ENCODE measurements at places on chromosomes 11 and 22.

- H3K36me3 ChIP-seq, result peaks cover 9% of the 10 kb centered on the region
- peaks cover 5% of the 10 kb centered on the region for H3K27me3 ChIP-seq
- no peak overlapping the region for H3K27ac ChIP-seq
- no peak overlapping the region for H3K4me3 ChIP-seq
Measured at GRCh38 chr11:12625438-12626071, 48.7 kb upstream of the TEAD1 start.

GRCh38 chr11:87889126-87889525, 286.1 kb downstream of the RAB38 start:
- H3K36me3 ChIP-seq, result no peaks in the 10 kb centered on the region
- no peak overlapping the region for H3K27ac ChIP-seq
- H3K4me3 ChIP-seq, result no peak overlapping the region
- no peaks in the 10 kb centered on the region for H3K27me3 ChIP-seq
- DNase-seq, result no peak
- no peaks in the 10 kb centered on the region for H3K4me1 ChIP-seq

DNA sequence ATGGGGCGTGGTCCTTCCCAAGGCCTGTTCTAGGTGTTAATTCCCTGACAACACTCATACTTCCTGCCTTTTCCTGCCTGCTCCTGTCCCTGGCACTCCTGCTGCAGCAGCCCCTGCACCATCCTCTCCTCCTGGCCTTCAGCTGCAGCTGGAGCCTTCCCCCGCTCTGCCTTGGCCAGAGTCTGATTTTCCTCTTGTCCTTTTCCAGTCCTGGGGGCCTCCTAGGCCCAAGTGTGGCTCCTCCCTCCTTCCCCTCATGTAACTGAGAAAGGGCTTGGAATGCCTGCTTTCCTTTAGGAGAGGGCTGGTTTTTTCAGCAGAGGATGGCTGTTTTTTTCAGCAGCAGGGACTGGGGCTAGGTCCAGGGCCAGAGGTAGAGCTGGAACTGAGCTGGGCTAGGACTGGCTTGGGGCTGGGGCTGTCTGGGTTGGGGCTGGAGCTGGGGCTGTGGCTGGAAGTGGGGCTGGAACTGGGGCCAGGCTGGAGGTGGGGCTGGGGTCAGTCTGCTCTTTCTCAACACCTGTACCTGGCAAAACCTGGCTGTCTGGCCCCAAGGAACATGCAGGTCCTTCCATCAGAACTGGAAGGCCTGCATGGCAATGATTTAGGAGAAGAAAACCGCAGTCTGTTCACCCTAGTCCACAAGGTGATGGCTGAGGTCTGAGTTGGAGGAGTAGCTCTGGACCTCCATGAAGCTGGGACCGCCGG, 23.6 kb downstream of the ZC3H7B start:
- peaks cover 2% of the 10 kb centered on the region for H3K36me3 ChIP-seq
- no peaks in the 10 kb centered on the region for H3K4me1 ChIP-seq
- no peaks in the 10 kb centered on the region for H3K27me3 ChIP-seq

DNA sequence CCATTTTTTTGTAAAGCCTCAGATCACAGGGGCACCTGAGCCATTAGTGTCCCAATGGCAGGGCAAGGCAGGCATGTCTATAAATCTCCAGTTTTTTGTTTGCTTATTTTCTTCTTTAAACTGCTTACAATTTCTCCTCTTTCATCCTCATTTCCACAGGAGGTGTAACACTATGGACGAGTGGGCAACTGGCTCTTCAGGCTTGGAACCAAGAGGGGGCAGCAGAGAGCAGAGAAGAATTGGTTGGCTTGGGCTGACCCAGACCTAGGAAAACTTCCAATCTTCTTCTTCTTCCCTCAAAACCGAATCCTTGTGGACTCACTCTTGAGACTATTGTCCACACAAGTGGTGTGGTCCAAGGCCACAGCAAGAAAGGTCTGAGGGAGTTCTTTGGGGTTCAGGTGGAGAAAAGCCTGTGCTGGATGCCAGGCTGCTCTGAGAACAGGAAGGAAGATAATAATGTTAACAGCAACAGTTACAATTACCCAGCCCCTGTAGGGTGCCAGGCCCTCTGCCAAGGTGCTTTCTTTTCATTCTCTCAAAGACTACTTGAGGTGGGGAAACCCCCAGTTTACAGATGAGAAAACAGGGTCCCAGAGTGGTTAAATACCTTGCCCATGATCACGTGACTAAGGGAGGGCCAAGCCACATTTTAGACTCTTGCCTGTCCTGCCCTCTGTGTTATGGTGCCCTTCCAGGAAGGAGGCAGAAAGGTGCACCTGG, 70.7 kb upstream of the E2F8 start:
- no peak overlapping the region for H3K4me3 ChIP-seq
- no peaks in the 10 kb centered on the region for H3K4me1 ChIP-seq
- no peaks in the 10 kb centered on the region for H3K27me3 ChIP-seq

- H3K27me3 ChIP-seq, result peaks cover 13% of the 10 kb centered on the region
- H3K27ac ChIP-seq, result no peak overlapping the region
- H3K4me1 ChIP-seq, result no peaks in the 10 kb centered on the region
- DNase-seq, result no peak
- no peak overlapping the region for H3K4me3 ChIP-seq
Measured at GRCh38 chr11:119571311-119571710, 148.3 kb upstream of the THY1 start.

GRCh38 chr22:22035203-22035602, 52.6 kb upstream of the TOP3B start:
- no peaks in the 10 kb centered on the region for H3K36me3 ChIP-seq
- DNase-seq, result no peak
- H3K27ac ChIP-seq, result no peak overlapping the region
- H3K4me1 ChIP-seq, result no peaks in the 10 kb centered on the region

GRCh38 chr11:95821640-95822039, 31.3 kb downstream of the CEP57 start:
- no peaks in the 10 kb centered on the region for H3K4me1 ChIP-seq
- H3K36me3 ChIP-seq, result peaks cover 12% of the 10 kb centered on the region
- peak overlapping the region; percentile 85 for H3K27ac ChIP-seq

DNA sequence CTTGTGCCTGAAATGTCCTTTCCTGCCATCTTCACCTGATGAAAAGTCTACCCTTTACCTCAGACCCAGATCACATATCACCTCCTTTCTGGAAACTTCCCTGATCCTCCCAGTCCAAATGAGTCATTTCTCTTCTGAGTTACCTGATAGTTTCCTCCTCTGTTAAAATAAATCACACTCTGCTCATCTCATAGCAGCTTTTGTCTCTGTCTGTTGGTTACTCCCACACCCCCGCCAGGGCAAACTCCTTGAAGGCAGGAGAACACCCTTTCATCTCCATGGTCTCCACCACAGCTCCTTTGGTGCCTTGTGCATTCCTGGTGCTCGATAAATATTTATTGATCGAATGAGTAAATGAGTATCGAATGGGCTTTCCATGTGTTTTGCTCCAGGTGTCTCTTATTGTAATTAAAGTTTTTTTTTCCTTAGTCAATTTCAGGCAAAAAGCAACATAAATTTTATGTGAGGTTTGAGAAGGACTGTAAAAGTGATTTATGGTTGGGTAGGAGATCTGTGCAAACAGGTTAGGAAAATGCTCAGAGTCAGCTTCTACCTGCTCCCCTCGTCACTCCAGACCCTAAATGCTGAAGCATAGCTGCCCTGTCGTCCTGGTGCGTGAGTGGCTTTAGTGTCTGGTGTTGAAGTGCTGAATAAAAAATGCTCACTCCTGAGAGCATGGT, 178.2 kb downstream of the GRIK4 start:
- H3K27ac ChIP-seq, result no peak overlapping the region
- no peak for DNase-seq
- peaks cover 64% of the 10 kb centered on the region for H3K27me3 ChIP-seq
- no peak overlapping the region for H3K4me3 ChIP-seq
- no peaks in the 10 kb centered on the region for H3K36me3 ChIP-seq

DNA sequence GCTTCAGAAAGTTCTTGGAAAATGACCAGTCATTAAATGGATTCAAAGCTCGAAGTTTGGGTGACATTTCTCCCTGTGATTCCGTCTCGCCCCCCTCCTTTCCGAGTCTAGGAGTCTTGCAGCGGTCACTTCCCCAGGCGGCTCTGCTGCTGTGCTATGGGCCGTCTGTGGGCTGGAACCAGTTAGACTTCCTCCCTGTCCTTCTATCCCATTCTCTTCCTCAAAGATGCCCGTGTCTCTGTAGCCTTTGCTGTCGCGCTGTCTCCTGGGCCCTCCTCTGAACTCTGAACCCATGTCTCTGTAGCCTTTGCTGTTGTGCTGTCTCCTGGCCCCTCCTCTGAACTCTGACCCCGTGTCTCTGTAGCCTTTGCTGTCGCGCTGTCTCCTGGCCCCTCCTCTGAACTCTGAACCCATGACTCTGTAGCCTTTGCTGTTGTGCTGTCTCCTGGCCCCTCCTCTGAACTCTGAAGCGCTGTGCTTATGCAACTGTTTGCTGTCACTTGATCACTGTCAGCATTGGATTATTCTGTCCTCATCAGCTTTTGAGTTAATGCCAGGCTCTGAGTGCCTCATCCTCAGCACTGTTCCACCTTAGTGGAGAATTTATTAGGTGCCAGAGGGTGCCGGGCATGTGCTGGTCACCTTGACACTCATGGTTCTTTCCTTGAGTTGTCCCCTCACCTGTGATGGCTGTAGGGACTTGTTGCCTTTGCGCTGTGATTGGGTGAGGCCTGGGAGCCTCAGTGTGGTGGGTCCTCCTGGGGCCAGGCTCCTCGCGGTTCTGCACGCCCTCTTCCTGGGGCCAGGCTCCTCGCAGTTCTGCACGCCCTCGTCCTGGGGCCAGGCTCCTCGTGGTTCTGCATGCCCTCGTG, 173.3 kb downstream of the TBC1D22A start:
- H3K27me3 ChIP-seq, result no peaks in the 10 kb centered on the region
- peak overlapping the region; percentile 53 for H3K27ac ChIP-seq
- no peak overlapping the region for H3K4me3 ChIP-seq
- no peak for DNase-seq
- H3K4me1 ChIP-seq, result peaks cover 18% of the 10 kb centered on the region
- no peaks in the 10 kb centered on the region for H3K36me3 ChIP-seq

- DNase-seq, result no peak
- H3K27ac ChIP-seq, result no peak overlapping the region
- H3K4me3 ChIP-seq, result no peak overlapping the region
- H3K4me1 ChIP-seq, result peaks cover 6% of the 10 kb centered on the region
- no peaks in the 10 kb centered on the region for H3K27me3 ChIP-seq
Measured at GRCh38 chr11:88555829-88556202, 218.3 kb upstream of the CTSC start.

GRCh38 chr11:119481667-119482400, 58.9 kb upstream of the THY1 start:
- no peak for DNase-seq
- no peaks in the 10 kb centered on the region for H3K4me1 ChIP-seq
- H3K4me3 ChIP-seq, result no peak overlapping the region
- no peaks in the 10 kb centered on the region for H3K36me3 ChIP-seq

- no peak overlapping the region for H3K4me3 ChIP-seq
- H3K4me1 ChIP-seq, result peaks cover 48% of the 10 kb centered on the region
- peaks cover 12% of the 10 kb centered on the region for H3K36me3 ChIP-seq
- peak; percentile 55 for DNase-seq
- no peaks in the 10 kb centered on the region for H3K27me3 ChIP-seq
Measured at GRCh38 chr11:2975594-2975993, 16.5 kb downstream of the NAP1L4 start.

DNA sequence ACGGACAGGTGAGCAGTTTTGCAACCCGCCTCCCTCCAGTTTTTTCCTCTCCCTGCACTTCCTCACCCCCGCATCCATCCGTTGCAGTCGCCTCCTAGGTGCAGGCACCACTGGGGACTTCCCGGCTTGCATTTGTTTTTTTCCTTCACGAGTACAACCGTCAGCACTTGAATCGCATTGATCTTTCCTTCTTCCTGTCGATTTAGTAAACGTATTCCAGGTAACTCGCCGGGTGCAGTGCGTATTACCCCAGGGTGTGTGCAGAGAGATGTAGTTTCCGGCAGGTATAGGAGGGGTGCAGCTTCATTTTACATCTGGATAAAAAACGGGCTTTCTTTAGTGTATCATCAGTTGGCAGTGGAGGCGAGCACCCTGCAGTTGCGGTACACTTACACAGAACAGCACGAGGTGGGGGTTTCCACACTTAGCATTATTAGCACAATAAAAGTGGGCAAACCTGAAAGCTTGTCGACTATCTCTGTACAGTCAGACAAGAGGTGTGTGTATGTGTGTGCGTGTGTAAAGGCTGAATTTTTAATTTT, at the start of gene SORL1-AS1:
Gene SORL1-AS1, minus strand, starts transcription at position 359 of the 542 bp plus-strand sequence.
- H3K27me3 ChIP-seq, result no peaks in the 10 kb centered on the region
- peaks cover 90% of the 10 kb centered on the region for H3K4me1 ChIP-seq
- H3K36me3 ChIP-seq, result peaks cover 4% of the 10 kb centered on the region

DNA sequence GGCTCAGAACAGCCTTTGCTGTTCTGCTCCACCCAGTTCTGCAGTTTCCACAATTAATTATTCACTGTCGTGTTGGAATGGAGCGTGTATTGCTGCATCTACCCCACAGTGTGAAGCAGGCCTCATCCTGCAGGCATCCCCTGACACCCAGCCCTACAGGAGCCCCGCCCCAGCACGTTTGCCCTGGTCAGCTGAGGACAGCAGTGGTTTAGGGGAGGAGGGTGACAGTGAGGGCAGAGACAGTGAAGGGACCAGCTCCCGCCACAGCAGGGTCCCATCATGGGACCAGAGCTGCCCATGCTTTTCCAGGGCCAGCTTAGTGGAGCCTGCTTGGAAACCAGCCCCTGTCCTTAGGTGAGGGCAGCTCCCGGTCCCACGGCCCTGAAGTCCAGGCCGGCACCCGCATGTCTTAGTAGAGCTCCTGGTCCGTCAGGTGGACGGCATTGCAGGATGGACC, 273.0 kb downstream of the TBC1D22A start:
- no peaks in the 10 kb centered on the region for H3K27me3 ChIP-seq
- no peaks in the 10 kb centered on the region for H3K36me3 ChIP-seq
- DNase-seq, result no peak
- peaks cover 6% of the 10 kb centered on the region for H3K4me1 ChIP-seq
- no peak overlapping the region for H3K4me3 ChIP-seq

DNA sequence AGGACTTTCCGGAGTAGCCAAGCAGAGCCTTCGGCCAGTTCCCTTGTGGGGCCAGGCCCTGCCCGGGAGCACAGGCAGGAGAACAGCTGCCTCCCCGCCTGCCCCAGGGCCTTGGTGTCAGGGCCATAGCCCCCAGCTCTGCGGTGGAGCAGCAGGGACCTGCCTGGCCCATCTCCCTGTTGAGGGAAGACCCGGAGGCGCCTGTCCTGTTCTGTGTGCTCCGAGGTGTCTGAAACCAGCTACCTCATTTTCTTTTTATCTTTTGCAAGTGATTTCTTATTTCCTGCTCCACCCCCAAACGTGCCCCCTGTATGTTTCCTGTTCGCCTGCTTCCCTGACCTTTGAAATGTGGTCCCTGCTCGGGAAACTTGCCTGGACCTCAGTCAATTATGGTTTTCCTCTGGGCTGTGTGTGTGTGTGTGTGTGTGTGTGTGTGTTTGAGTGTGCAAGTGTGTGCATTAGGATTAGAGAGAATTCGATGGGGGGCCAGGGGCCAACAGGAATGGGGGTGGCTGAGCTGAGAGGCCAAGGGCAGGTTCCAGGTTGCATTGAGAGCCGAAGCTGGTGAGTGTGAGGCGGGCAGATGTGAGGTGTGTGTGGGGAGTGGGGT, 19.1 kb downstream of the LRP5 start:
- peak overlapping the region; percentile 71 for H3K4me3 ChIP-seq
- H3K27me3 ChIP-seq, result no peaks in the 10 kb centered on the region
- peaks cover 65% of the 10 kb centered on the region for H3K4me1 ChIP-seq
- H3K36me3 ChIP-seq, result no peaks in the 10 kb centered on the region

GRCh38 chr11:73406131-73406530, 29.9 kb downstream of the RELT start:
- H3K27me3 ChIP-seq, result no peaks in the 10 kb centered on the region
- H3K4me1 ChIP-seq, result no peaks in the 10 kb centered on the region
- peaks cover 7% of the 10 kb centered on the region for H3K36me3 ChIP-seq
- DNase-seq, result no peak
